CD4-positive, alpha-beta T cell treated with Interleukin-17A for 1 hour (primary cell): ENCODE measurements at places on chromosomes 16 and 17.
A peak's percentile ranks its signal among the peaks of the same experiment; 100 is the strongest.

GRCh38 chr17:80920441-80920840, 71.2 kb upstream of the CHMP6 start:
- DNase-seq: no peak

- no peak for DNase-seq
Measured at GRCh38 chr17:3771140-3771539, 29.8 kb downstream of the ITGAE start.

DNA sequence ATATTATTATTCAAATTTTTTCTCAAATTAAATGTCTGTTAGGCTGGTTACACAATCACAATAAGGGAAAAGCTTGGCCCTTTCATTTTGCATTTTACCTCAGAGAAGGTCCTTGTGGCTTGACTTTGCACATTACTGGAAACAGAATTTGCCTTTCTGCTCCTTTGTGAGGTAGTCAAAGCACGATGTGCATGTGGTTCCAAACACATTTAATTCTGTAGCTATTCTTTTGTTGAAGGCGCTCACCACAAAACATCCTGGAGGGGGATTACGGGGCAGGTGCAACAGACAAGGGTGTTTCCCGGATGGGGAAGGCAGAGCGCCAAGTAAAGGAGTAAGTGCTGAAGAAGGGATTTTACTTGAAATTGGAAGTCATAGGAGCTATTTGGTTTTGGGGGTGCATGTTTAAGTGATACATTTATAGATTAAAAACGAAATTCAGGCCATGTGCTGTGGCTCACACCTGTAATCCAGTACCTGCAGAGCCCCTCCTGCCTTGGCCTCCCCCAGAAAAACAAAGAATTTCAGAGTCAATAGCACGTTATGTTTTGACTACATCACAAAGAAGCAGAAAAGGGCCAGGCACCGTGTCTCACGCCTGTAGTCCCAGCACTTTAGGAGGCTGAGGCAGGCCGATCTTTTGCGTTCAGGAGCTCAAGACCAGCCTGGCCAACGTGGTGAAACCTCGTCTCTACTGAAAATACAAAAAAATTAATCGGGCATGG, 31.2 kb upstream of the TENT4B start:
- peak; percentile 36 for DNase-seq

DNA sequence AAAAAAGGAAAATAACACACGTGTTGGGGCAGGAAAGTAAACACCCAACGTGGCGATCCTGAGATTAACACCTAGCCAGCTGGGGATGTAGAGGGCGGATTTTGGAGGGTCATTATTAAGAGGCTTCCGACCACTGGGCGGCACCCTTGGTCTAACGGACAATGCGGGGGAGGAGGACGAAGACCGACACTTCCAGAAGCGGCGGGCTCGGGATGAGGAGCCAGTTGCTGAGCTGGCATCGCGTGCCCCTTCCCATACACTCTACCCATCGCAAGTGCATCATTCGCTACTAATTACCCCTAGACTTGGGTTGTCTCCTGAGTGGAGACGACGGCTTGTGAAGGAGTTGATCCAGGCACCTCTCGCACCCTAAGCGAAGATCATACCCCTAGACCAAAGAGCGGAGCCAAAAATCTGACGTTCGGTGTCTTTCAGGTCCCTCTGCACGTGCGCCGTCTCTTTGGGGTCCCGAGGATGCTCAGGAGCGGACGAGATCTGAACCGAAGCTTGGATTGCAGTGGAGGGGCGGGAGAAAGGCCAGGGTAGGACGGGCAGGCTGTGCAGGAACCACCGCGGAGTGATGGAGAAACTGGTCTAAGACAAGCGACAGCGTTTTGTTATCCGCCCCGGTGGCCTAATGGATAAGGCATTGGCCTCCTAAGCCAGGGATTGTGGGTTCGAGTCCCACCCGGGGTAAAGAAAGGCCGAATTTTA, 17.6 kb downstream of the ZNF213 start:
- DNase-seq: peak; percentile 88

DNA sequence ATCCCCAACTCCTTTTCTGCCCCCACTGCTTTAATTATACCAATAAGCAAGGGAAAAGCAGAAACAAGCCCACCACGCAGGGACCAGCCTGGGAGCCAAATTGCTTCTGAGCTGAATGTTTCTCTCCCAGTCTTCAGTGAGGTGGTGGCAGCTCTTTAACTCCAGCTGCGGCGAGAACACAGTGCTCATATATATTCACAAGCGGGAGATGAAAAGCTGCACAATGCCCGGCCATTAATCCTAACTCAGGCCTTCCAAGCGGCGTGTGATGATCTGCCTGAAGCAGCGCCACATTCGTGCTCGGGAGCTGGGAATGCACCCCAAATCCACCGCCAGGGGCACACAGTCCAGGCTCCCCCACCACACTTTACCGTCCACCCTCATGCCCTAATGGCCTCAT, 203.7 kb upstream of the SDK2 start:
- DNase-seq: no peak

GRCh38 chr17:80025140-80025539, 10.5 kb downstream of the TBC1D16 start:
- no peak for DNase-seq

DNA sequence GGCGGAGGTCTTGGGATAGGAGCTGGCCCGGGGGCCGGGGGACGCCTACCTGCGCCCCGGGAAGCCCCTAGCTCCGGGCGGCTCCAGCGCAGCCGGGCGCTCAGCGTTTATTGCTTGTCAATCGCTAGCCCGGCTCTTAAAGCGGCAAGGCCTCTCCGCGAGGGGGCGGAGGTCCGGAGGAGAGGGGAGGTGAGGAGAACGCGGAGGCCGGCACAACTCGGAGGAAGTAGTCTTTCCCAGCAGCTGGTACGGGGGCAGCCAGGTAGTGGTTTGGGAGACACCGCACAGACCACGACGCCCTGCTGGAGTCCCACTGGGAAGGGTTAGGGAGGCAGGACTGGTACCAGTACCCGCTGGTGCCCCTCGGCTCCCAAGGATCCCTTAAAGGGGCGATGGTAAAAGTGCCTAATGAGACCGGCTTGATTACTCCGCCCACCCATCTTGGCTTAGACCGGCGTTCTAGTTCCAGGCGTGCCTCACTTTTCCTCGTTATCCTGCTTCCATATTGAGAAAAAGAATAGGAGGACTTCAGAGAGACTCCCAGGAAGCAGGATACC, at the start of gene MPP2:
MPP2 (minus strand) TSS at position 112 of the 557 bp plus-strand sequence. CDS start 3,076 bp downstream, outside the sequence.
- DNase-seq: peak; percentile 64

DNA sequence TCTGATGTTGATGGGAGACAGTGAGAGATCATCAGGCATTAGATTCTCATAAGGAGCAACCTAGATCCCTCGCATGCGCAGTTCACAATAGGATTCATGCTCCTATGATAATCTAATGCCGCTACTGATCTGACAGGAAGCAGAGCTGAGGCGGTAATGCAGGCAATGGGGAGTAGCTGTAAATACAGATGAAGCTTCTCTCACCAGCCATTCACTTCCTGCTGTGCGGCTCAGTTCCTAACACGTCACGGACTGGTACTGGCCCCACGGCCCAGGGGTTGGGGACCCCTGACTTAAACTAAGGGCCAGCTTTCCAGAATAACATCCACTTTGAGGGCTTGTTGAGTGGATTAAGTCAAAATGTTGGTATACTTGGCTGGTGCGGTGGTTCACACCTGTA, 2.6 kb upstream of the TMEM219 start:
- DNase-seq: no peak

DNA sequence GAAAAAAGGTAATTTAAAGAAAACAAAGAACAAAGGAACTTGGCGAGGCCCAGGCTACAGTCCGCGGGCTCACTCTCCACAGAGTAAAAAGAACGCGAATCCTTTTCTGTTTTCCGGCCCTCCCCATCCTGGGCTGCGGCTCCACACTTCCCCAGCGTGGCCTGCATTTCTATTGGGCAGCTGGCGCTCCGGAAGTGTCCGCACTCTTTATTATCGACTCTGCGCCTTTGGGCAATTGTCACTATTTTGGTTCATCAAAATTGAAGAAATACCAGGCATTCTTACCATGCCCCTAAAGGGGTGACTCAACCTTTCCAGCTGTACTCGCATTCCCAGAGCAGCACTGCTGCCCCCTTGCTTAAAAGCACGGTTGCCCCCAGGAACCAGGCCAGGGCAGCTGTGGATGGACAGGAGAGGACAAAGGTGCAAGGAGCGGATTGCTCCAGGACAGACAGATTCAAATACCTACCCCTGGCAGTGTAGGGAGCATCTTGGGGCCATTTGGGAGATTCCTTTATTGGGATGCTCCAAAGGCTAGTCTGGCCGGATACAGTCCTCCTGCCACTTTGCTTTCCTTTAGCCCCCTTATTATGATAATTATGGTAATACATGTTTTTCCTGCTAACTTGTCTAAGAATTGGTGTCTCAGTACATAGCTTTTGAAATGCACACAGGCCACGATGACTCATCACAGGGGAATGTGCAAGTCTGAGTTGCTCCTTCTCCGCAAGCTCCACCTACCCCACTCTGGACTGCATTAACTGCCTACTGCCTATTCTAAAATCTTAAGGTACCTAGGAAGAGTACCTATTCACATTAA, 985 bp upstream of the SLFN12 start:
- peak; percentile 58 for DNase-seq

GRCh38 chr16:28514246-28514645, 7.6 kb upstream of the IL27 start:
- DNase-seq: no peak

- DNase-seq: peak; percentile 40
Measured at GRCh38 chr16:67967183-67967957, 1.1 kb downstream of the SLC12A4 start.

GRCh38 chr17:16100737-16101400, 101.2 kb downstream of the TTC19 start:
- DNase-seq: no peak

- DNase-seq: no peak
Measured at GRCh38 chr17:63156986-63157385, 191.0 kb downstream of the TANC2 start.

DNA sequence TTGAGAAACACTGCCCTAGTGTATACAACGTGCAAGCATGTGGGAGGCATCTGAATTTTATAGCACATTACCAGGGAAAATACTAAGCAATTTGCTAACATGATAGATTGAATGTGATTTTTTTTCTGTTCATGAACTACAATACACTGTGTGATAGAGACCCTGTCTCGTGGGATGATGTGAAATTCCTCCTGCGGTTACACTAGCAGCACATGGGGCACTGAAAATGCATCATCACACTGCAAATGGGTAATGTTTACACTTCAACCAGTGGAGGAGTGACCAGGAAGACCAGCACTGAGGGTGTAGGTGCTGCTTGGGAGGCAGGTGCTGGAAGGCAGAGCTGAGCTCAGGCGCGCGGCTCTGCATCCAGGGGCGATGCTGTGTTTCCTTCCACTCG, 28.8 kb downstream of the ORC6 start:
- no peak for DNase-seq

DNA sequence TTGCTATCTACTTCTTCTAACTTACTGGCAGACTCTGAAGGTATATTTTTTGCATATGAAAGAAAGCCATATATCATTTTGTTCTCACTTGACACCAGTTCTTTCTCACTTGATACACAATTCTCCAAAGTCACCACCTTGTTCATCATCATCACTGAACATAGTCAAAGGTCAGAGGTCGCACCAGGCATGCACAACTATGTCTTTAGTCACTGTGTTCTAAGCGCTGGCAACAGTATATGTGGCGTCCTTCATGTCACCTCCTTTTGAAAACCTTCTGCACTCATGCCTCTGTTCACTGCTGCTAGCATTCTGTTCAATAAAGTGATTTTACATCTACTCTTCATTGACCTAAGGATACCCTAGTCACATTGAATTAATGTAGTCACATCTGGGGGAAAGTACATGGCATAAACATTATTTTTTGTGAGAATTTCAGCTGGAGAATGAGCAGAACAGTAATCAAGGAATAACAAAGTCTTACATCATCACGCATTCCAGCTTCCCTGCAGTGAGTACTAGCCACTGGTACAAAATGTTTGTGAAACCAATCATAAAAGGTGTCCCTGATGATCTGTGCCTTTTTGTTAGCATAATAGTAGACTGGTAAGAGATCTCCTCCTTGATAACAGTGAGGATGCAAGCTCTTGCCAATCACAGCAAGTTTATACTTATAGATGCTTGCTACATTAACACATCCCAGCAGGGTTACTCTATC, 20.5 kb upstream of the TBX4 start:
- no peak for DNase-seq
